ENCODE measurements at places on chromosomes 2 and 18. TPM values are rescaled to one million over a fixed set of nuclear protein-coding genes. Genes with fewer than 3 reads are reported as not detected.
A peak's percentile ranks its signal among the peaks of the same experiment; 100 is the strongest.

The IL37 gene
- polyA plus RNA-seq = 0.40 TPM

The LIMS4 gene
- 2.1 TPM for polyA plus RNA-seq

The EML6 gene
- polyA plus RNA-seq = 20.4 TPM

The SEPTIN10 gene
- polyA plus RNA-seq = 128 TPM

The BBS5 gene
- 17.0 TPM for polyA plus RNA-seq

The FLACC1 gene
- 3.1 TPM for polyA plus RNA-seq

The KLHL30 gene
- polyA plus RNA-seq = 0.40 TPM

DNA sequence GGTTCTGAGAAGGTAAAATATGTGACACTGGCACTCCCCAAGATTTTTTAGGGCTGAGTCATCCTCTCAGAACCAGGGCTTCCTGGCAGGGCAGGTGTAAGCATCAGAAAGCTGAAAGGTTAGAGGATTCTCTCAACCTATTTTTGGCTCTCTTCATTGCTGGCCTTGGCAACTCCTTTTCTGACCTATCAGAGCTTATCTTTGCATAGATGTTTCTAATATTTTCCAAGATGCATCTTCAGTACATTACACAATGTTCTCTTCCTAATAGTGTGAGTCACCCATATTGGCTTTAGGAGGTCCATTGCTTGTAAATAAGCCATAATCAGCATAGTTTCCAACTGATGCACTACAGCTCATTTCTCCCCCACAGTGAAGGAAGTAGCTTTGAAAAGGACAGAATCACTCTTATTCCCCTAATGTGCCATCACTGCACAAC, 2008.4 kb upstream of the PIK3C3 start:
- DNase-seq = no peak

GRCh38 chr18:55096263-55096951, 137.1 kb upstream of the CCDC68 start:
- peak; percentile 46 for DNase-seq

- peak; percentile 6 for DNase-seq
These were observed 734.5 kb upstream of the ACVR2A start for GRCh38 chr2:147110317-147110716.

DNA sequence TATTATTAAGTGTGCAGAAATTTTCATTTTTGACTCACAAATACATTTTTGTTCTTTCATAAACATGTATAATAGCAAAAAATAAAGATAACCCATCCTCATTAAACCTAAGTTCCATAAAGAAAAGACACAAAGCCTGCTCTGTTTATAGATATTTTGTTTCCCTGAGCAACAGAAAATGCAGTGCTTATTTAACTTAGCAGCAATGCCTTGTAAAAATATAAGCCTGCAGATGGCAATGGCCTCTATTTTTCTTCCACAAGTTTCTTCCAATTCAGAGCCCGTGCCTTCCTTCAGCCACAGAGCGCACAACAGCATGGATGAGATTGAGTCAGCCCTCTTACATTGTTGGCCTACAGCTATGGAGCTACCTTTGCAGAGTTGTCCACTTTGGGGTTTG, 43.6 kb downstream of the PKP4 start:
- no peak for DNase-seq

- no peak for DNase-seq
These were observed 24.4 kb downstream of the SATB2 start for GRCh38 chr2:199433204-199433832.

DNA sequence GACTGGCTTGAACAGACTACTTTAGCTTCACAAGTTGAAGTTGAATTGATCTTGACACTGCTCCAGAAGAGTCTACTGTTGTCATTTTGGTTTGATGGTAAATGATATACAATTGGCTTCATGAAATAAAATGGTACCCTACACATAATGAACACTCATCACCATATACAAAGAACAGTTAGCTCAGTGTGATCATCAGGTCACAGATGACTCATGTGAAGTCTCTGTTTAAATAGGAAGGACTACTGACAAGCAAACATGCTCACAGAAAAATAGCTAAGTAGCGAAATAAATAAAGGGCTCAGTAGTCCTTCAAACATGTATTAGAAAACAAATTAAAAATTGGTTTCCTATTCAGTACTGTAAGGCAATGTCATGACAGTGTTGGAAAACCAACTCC, 96.2 kb downstream of the MEIS1 start:
- no peak for DNase-seq

DNA sequence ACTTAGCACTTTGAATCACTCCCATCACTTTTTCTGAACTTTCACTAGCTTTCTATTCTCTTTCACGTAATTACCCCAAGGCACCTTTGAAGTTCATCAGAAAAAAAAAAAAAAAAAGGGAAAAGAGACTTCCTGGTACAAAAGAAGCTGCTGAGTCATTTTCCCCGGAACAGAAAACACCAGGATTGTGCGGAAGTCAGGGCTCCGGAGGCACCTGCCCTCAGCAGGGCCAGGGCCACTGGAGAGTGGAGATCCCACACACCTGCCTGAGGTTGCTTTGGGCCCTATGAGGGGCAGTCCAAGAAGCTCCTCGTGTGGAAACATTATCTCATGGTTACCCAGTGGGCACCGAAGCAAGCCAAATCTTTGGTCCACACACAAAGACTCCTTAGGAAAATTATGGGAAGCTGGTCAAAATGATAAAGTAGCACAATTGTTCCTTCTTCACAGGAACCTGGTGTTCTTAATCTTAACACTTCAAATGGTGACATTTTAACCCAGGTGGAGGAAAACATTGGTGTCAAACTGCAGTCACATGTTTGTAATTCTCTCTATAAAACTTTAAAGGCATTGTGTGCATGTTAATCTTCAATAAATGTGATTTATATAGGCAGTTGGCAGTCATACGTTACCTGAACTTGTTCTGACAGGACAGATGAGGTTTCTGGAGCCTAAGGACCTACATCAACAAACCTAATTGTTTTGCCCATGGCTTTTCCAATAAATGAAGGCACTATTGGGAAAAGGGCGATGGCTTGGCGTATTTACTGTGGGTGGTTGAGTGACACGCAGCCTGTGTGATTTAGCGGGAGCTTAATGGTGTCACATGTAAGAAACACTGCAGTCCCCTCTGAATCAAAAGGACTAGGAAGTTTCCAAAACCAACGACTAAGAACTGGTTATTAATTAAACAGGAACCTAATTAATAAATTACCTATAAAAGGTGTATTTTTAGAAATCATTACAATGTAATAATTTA, 23.4 kb upstream of the FAM110C start:
- DNase-seq = no peak

DNA sequence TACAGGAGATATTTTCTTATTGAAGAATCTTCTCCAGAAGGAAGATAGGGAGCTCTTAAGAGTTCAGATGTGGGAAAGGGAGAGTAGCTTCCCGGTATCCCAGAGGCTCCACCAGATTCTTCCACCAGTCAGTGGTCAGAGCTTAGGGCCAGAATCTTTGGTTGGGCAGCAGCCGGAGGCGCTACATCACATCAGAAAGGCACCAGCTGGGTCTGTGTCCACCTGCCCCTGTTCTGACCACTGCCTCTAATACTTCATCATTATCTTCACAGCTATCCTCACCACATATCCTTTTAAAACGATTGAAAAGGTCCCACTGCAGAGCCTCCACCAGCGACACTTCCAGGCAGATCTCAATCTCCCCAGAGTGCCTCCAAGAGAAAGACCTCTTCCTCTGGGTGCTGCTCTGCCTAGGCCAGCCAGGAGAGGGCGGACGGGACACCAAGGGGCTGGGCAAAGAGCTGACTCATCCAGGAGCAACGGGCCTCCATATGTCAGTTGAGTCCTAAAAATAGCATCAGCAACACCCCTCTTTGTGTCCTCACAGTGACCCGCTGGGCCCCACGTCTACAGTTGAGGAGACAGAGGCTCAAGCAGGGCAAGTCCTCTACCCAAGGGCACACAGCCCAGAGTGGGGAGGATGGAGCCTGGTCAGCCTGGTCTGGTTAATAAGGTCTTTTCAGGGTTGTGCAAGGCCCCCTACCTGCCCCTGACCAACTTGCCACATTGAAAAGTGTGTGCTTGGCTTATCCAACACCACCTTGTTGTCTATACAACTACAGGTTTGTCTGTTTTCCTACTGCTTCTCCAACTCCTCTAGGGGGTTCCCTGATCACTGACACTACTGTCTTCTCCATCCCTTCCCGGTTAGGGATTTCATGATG, 81.2 kb downstream of the ADD2 start:
- no peak for DNase-seq

DNA sequence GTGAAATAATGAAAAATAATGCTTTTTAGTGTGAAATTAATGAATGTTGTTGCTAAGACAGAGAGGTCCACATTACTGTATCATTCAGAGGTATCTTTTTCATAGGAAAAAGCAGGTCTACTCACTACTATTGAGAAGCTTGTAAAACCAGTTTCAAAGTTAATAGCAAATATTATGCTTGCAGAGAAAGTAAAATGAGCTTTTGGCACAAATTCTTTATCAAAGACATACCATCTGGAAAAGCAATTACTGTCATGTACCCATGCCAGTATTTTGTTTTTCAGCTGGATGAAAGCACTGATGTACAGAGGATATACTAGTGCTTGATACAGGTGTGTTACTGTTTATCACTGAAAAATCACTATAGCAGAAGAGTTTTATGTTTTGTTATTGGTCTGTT, 77.5 kb downstream of the NCOA1 start:
- DNase-seq = no peak

GRCh38 chr2:176415937-176416499, 146.8 kb downstream of the MTX2 start:
- no peak for DNase-seq

DNA sequence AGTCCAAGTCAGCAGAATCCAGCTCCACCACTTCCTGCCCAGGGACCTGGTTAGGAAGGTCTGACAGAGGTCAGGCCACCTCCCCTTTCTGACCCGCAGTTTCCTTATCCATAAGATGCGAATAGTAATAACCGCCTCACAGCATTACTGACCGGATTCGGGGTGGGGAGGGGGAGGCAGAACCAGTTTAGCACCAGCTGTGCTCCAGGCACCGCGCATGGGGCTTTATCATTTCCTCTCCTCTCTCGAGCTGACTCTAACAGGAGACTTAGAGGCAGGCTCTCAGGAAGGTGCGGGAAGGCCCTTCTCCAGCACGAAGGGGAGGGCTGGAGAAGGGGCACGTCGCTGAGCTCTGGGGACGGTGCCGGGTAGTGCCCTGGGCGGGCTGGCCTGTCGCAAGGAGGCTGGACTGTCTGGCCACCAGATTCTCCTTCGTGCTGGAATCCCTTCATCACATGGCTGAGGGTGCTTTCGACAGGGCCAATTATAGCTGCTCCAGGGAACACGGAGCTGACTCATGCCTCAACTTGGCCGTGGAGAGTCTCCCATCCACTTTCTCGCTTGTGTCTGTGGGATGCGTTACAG, 5.7 kb downstream of the EHD3 start:
- no peak for DNase-seq

DNA sequence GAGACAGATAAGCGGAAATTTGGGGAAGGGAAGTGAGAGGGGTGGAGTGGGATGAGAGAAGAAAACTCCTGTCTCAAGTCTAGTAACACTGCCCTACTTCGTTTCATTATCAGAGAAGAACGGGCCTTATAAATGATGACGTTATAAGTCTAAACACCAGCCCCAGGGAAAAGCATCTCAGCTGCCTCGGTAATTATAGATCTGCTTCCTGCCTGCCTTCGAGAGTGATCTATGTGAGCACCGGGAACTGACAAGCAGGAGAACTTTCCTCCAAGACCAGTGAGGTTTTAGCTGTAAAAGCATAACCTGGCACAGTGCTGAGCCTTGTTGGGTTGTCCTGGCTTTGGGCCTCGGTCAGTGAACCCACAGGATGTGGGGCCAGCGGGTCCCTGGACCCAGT, 227.9 kb upstream of the SIX2 start:
- no peak for DNase-seq

GRCh38 chr2:127041259-127041970, 65.5 kb downstream of the BIN1 start:
- DNase-seq = no peak

- no peak for DNase-seq
These were observed 166.7 kb downstream of the MCFD2 start for GRCh38 chr2:46748735-46749531.

GRCh38 chr2:128385365-128385764, 66.7 kb upstream of the HS6ST1 start:
- DNase-seq = no peak

DNA sequence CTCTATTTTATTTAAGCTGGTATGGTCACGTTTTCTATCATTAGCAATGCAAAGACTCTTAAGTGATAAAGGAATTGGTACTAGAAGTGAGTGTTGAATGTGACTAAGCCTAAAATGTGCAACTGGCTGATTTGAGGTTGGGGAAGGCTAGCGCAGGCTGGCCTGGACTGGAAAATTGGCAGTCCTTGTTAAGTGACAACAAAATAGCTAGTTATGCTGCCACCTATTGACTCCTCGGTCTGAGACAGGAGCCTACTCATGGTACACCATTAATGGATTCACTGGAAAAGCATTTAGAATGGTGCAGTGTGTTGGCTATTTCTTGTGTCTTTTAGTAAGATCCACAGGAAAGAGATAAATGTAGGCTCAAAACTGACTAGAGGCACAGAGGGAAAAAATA, 5.7 kb upstream of the WIPF1 start:
- peak; percentile 53 for DNase-seq

DNA sequence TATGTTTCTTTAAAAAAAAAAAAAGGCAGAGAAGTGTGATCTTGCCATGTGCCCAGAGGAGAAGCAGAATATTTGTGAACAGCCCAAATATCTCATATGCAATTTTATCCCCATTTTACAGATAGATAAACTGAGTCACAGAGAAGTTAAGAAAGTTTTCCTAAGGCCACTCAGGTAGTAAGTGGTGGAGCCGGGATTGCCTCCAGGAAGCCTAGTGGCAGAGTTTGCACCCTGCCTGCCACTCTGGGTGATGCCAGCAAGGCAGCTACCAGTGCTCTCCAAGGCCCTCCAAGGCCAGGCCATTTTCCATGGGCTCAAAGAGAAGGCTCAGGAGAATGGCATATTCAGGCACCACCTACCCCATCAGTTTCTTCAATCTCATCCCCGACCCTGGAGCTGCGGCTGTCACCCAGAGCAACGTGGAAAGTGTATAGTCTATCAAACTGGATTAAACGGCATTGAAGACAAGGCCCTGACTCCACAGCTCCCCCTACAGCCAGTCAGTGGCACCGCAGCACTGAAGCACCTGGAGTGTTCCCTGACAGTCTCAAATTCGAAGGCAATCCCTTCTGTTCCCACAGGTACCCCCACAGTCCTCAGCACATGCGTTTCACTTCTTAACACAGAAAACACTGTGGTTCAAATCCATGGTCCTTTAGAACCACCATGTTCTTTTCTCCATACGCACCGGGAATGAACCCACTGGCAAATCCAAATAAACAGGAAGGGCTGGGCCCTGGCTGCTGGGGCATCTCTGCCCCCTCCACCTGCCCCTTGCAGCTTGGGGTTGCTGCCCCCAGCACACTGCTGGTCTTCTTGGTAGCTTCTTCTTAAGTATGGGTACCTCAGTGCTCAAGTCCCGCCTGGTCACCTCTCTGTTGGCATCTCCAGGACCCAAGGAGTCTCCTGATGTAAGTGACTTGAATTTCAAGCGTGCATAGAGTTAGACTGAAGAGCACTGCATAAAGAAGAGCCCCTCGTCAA, 175.3 kb downstream of the INHBB start:
- DNase-seq = no peak

- DNase-seq = no peak
These were observed 420.1 kb downstream of the NCKAP5 start for GRCh38 chr2:133148187-133148586.

- DNase-seq = peak; percentile 50
These were observed 155.9 kb downstream of the FMNL2 start for GRCh38 chr2:152490686-152491455.

- DNase-seq = no peak
These were observed 20.5 kb upstream of the ITSN2 start for GRCh38 chr2:24380820-24381219.

Data from left kidney (tissue), 8 donors.